Anterior cingulate cortex (tissue), 58 donors: ENCODE measurements at places on chromosomes 2 and 18.

DNA sequence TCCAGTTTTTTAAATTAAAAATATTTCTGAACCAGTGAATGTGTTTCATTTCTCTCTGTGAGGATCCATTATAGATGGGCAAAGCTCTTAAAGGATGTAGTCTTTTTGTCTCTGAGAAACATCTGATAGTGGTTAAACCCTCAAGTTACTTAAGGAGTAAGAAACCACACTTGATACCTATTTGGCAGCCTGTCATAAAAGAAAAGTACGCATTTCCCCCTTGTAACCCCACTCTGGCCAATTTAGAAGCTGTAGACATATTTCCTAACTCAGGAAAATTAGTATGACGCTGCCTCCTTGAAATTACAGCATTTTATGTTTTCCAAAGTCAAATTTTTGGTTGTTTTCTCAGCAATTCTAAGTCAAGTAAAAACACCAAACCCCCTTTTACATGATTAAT lies 2.0 kb downstream of the STAT4 start:
- no peak for DNase-seq

DNA sequence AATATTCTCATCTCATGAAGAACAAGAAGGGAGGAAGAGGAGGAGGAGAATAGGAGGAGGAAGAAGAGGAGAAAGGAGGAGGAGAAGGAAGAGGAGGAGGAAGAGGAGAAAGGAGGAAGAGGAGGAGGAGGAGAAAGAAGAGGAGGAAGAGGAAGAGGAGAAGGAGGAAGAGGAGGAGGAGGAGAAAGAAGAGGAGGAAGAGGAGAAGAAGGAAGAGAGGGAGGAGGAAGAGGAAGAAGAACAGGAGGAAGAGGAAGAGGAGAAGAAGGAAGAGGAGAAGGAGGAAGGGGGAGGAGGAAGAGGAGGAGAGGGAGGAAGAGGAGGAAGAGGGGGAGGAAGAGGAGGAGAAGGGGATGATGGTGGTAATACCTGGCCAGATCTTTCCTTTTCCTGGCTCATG lies 70.0 kb upstream of the PTPRM start:
- no peak for DNase-seq

- no peak for DNase-seq
Measured at GRCh38 chr2:170737821-170738220, 22.7 kb downstream of the SP5 start.

GRCh38 chr2:120231974-120232635 lies 8.9 kb upstream of the TMEM185B start:
- no peak for DNase-seq
